NCI-H1436 treated with DMSO at 0.1 percent for 48 hours (cell line): ENCODE measurements at places on chromosomes 5 and 9.

- no peak for DNase-seq
Observed at GRCh38 chr9:131594906-131595665, 49.8 kb downstream of the PRRT1B start.

DNA sequence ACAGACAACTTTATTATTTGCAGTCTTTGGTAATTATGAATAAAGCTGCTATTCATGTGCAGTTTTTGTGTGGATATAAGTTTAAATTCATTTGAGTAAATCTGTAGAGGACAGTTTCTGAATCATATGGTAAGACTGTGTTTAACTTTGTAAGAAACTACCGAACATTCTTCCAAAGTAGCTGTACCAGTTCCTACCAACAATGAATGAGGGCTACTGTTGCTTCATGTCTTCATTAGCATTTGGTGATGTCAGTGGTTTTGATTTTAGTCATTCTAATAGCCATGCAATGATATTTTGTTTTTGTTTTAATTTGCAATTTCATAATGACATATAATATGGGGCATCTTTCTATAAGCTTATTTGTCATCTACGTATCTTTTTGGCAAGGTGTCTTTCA, 501.3 kb upstream of the RORB start:
- DNase-seq: no peak

DNA sequence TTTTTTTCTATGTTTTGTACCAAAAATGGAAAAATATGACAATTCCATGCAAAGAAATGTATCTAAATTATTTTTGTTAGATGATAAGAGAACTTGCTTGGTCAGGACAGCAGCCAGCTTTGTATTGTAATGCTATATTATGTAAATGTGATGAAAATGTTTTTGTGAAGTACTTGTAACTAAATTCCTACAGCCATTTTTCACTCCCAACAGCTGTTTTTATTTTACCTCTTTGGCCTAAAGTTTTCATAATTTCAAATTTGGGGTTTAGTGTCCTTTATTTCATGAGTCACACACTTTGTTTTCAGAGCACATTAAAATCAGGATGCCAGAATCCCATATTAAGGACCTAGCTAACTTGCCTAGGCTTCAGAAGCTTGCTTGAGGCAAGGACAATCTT, 64.1 kb downstream of the WDR41 start:
- DNase-seq: no peak

DNA sequence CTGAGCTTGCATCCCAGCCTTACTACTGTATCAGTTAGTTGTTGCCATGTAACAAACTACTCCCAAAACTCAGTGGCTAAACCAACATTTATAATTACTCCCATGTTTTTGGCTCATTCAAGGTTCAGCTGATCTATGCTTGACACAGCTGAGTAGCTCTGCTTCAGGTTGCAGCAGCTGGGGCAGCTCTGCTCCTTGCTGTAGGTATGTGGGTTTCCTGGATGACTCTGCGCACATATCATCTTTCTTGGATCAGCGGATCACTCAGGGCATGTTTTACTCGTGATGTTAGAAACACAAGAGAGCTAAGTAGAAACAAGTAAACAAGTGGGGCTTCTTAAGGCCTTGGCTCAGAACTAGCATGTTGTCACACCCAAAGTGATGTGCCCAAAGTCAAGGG, 15.1 kb downstream of the TEK start:
- no peak for DNase-seq

- no peak for DNase-seq
Observed at GRCh38 chr5:142748568-142749249, 21.5 kb upstream of the ARHGAP26 start.

GRCh38 chr5:168424594-168425323, 61.5 kb upstream of the RARS1 start:
- no peak for DNase-seq

DNA sequence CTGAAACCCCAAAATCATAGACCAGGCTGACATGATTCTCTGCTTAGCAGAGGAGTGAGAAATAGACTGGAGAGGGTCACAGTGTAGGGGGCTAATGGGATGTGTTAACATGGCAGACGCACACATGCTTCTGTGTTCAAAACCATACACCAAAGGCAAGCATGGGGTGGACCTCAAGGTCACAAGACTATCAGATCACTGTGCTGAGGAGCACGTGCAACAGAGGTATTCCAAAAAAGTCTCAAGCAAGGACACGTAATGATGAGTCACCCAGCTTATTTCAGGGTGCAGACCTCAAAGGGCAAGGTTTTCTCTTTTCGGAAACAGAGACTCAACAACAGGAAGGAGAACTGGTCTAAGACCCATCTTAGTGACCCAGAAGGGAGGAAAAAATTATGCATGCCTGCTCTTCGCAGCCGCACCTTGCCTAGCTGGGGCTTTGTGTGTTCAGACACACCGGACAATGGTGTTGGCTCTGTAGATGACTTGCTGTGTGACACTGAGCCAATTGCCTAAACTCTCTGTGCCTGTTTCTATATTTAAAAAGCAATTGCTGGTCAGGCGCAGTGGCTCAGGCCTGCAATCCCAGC, 20.3 kb downstream of the WHRN start:
- DNase-seq: no peak

DNA sequence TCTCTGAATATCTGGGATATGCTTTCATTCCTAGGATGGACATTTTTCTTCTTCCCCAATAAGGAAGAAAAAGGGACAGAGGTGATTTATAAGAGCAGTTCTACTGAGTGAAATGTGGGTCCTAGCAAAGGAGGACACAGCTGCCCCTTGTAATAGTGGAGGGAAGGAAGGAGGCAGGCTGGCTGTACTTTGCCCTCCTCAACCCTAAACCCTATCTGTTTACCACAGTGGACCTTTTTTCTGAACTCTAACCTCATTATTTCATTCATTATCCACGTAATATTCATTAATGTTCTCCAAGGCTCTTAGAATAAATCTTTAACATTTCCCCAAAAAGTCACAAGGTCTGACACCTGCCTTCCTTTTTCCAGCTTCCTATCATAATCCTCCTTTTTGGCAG, 37.8 kb downstream of the GHR start:
- no peak for DNase-seq

- no peak for DNase-seq
Observed at GRCh38 chr5:56302027-56302426, 68.9 kb upstream of the ANKRD55 start.

DNA sequence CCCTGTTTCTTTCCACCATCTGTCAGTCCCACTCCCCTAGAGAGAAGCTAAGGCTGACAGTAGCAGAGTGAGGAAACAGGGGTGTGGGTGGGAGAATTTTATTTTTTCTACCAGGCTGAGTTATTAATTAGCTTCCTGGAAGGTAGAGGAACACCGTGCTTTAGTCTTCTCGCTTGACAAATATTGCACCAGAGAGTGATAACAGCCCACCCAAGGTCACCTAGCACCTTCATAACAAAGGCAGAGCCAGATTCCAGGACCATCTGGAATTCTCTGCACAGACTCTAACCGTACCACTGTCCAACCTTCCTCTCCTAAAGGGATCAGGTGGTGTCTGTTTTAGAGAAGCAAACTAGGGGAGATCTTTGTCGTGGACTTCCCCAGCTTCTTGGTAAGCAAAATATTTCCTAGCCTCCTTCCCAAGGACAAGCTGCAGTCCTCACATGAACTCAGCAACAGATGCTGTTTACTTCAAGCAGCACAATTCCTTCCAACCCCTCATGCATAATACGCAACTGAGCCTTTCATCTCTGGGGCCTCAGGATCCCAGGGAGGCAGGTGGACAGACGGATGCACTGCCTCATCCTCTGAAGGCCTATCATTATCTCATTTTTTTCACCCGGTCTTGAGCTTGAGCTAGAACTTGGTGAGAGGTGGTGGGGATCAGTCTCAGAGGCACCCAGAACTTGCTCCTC, 308.7 kb upstream of the BRINP1 start:
- no peak for DNase-seq

GRCh38 chr5:99005506-99005905, 76.7 kb upstream of the CHD1 start:
- DNase-seq: no peak

- DNase-seq: no peak
Observed at GRCh38 chr5:67900514-67900913, 315.0 kb upstream of the PIK3R1 start.

- DNase-seq: no peak
Observed at GRCh38 chr5:89638871-89639270, 755.9 kb upstream of the MEF2C start.

GRCh38 chr5:94021246-94021645, 279.8 kb upstream of the POU5F2 start:
- DNase-seq: no peak
